ENCODE measurements at places on chromosomes 4 and X.

GRCh38 chr4:111178231-111178630, 555.4 kb upstream of the PITX2 start:
- no peak for DNase-seq

DNA sequence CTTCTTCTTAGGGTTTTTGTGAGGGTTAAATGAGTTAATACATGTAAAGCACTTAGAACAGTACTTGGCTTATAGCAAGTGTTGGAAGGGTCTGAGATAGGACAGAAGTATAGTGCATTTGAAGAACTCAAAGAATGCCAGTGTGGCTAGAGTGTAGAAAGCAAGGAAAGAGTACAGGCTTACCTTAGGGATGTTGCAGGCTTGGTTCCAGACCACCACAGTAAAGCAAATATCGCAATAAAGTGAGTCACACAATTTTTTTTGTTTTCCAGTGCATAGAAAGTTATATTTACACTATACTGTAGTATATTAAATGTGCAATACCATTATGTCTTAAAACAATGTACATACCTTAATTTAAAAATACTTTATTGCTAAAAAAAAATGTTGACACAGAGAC, 41.3 kb downstream of the KIF4A start:
- DNase-seq, result no peak

- DNase-seq, result no peak
Observed at GRCh38 chr4:68953056-68953596, 1.5 kb upstream of the UGT2A3 start.

GRCh38 chr4:112884406-112884805, 165.0 kb upstream of the ANK2 start:
- DNase-seq, result no peak

DNA sequence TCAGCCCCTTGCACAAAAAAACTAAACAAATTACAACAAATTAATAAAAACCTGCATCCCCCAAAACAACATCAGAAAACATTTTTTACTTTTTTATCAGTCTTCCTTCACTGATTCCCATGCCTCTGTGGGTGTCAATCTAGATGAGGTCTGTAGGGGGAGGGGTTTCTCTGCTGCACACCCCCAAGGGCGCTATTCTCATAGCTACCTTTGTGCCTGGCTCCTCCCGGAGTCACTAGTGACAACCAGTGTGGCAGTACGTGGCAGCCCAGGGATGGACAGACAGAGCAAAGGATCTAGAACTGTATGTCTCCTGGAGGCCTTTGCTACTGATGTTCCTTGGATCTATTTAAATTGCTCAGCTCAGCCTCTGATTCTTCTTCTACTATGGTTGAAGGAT, 228.1 kb upstream of the ANXA3 start:
- DNase-seq, result no peak

- DNase-seq, result no peak
Observed at GRCh38 chr4:159343116-159343515, 240.2 kb downstream of the RAPGEF2 start.

DNA sequence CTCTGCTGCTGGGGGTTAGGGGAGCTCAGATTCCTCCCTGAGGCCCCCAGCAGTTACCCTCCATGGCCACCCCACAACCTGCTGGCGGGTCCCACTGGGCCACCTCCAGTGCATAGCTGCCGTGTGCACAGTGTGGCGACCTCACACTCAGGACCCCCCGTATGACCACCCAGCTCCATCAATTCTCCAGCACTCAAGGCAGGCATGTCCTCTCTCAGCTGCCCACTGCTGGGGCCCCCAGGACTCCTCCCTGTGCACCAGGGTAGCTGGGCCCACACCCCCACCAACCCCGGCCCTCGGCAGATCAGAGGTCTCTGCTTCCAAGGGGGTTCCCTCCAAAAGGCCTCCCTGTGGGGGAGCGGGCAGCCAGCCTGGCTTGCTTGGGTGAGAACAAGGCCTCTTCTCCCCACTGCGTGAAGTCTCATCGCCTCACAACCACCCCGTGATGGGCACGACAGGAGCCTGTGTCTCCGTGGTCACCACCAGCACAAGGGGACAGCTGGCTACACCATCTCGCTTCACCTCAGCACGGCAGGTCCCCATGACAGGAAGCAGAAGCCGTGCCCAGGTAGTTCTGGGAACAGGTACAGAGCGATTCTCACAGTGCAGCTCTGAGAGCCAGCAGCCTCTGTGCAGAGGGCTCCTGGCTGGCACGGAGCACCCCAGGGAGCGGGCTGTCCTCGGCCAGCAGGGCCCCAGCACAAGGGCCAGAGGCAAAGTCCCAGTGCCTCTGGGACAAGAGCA, 4.6 kb upstream of the HAUS3 start:
- DNase-seq, result no peak

DNA sequence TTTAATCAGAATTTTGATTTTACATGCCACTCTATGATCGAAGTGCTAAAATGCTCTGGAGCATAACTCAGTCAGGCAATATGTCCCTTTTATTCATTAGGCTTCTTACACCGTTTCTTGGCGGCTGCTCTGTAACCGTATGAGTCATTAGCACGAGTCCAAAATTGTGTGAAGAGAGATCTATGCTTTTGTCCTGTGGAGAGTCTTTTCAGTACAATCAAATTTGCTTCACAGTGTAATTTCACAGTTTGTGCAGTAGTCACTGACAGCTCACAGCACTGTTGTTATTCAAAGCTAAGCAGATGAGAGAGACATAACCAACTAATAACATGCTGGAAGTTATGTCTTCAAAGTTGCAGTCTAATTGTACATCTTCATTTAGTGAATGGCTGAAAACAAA, 167.8 kb downstream of the PCDH10 start:
- no peak for DNase-seq

DNA sequence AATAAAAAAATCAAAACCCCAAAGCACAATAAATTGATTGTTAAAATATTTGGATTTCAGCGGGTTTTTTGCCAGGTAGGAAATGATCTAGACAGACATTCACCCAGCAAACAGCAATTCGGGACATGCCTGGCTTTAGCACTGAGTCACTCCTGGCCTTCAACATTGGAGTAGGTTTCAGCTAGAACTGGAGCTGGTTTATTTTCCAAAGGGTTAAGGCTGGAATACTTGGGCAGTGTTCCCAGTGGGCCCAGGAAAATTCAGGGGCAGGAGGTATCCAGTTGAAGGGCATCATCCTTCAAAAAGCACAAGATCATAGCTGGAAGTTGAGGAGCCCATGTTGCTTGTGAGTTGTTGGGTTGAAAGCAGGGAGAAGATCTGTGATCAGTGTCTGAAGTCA, 41.0 kb downstream of the TXLNG start:
- DNase-seq, result no peak

DNA sequence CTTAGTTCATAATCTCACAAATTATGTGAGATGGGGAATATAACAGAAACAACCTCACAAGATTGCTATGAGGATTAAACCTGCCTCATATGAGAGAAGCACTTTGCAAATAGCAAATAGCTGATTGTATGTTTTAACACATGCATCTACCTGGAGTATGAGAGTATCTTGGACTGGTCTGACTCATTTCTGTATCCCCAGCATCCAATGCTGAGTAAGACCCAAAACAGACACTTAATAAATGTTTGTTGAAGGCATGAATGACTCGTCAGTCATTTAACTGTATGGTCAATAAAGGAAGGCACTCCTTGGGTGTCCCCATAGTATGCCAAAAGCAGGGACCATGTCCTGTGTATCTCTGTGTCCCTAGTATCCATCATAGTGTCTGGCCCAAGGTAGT, 350.9 kb upstream of the F9 start:
- no peak for DNase-seq

DNA sequence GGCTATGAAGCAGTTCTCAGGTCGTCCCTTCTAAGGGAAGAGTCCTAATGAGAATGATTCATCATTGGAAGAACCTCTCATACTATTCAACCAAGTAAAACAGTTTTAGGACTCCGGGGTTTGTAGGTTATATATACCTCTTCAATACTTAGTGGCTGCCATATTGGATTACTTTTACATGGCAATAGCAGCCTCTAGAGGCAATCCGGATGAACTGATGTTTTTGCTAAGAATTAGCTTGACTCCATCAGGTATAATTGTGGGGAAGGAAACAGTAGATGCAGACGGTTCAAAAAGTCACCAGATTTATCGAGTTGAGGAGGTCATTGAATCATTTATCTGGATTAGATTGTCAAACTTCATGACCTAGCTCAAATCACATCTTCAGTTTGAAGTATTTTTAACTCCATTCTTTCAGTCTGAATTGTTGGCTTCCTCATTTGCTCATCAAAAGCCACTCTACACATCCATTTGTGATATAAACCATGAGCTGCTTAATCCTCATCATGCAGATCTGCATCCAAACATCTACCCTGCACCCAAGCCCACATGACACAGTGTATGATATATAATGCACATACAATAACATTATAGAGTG, 28.4 kb downstream of the GUCY1B1 start:
- no peak for DNase-seq

GRCh38 chr4:105808750-105809041, 86.6 kb upstream of the NPNT start:
- DNase-seq, result no peak

DNA sequence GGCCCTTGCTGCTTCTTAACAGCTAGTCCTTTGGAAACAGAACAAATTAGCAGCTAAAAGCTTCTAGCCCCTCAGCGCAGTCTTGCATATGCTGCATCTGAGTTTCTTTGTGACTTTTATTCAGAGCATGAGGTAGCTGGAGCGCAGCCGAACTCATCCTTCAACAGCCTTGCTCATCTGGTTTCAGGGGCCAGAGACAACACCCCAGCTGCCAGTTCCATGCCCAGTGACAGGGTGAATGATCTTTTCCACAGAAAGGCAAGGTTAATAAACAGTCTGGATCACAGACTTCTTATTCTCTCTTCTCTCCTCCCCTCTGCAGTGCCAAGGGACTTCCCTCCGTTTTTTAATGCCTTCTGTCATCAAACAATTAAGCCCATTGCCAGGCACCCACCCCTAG, 216.6 kb upstream of the INTU start:
- DNase-seq, result no peak

GRCh38 chrX:18855919-18856644, 127.8 kb downstream of the PHKA2 start:
- no peak for DNase-seq

- DNase-seq, result no peak
Observed at GRCh38 chr4:180808862-180809261, 1434.3 kb upstream of the TENM3 start.
